GM03348 (cell line): ENCODE measurements at places on chromosomes 7 and 10.

DNA sequence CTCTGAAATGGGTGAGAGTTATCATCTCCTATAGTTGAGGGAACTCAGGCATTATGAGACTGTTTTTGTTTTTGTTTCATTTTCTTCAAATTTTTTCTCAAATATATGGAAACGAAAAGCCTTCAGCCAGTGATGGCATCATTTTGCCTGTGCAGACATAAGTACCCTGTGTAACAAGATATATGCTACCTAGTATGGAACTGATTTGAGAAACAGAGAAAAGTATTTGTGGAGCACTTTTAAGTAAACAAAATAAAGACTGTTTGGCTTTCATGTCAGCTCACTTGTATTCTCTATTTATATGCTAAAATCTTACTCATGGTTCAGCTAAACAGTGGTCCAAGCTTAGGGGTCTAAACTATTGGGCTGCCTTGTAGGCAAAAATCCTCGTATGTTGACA lies 150.6 kb downstream of the WNT2 start:
- no peak for DNase-seq

DNA sequence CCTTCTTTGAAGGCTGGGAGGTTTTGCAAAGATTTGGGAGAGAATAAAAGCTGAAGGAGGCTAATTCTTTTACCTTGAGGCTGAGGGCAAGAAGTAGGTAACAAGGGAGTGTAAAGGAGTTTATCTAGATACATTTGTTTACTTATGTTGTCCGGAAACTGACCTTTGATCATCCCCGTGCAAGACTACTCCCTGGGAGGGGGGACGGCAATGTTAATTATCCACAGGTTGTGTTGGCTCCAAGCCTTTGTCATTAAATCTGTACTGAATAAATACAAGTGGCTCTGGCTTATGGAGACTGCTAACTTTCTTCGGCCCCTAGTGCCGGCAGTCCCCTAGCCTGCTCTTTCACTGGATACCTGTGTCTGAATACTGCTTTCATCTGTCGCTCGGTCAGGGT lies 1250.6 kb upstream of the LRRTM3 start:
- DNase-seq, result no peak

- no peak for DNase-seq
These were observed 241.8 kb downstream of the CREB5 start for GRCh38 chr7:28654110-28654509.

- no peak for DNase-seq
These were observed 110.2 kb downstream of the MYO3A start for GRCh38 chr10:26044141-26044749.

- DNase-seq, result no peak
These were observed 12.5 kb downstream of the SHOC2 start for GRCh38 chr10:110931769-110932381.

DNA sequence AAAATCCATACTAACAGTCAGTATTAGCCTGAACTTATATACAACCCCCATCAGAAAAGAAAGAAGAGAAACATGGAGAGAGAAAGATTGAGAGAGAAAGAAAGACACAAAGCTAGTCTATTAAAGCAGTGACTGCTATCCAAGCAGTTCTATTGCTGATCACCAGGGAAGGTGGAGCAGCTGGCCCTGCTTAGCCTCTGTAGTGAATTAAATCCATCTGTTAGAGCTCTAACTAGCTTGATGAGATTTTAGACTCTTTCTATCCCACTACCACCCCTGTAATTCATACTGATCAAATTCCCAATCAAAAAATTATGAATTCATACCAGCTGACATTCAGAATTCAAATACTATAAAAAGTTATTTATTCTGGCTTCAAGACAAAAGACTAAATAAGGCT lies 486.0 kb upstream of the LRRN3 start:
- no peak for DNase-seq

- no peak for DNase-seq
These were observed 120.6 kb downstream of the BAMBI start for GRCh38 chr10:28797904-28798371.

DNA sequence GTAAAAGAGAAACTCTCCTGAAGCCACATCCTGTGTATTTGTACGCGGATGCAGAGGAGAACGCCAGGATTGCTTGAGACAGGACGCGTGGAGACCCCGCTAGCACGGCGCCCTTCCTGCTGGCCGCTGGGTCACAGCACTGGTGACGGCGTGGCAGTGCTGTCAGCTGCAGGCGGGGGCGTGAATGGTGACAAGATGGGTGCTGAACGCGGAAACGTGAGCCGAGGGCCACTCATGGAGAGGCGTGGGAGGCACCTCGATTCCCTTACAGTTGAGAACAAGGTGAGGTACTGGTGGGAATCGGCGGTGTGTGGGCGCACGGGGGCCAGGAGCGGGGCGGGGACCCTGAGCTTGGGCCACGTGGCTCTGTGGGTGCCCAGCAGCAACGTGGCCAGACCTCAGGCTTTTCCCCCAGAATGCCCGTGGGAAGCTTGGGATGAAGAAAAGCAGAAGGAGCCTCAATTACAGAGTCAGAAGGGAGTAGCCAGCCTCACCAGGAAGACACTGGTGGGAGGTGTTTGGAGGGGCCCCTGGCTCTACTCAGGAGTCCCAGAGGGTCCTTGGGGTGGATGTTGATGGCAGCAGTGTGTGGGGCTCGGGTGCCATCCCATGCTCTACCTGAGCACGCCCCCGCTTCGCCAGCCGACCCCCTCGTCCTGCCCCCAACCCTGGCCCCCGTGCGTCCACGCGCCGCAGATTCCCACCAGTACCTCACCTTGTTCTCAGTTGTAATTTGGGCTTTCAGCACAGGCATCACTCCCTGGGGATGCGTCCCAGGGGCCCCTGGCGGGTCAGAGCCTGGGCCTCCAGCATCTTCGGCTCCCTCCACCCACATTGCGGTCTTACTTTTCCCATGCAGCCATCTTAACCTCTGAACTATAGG lies 208.4 kb upstream of the TCERG1L start:
- no peak for DNase-seq
